ENCODE measurements at places on chromosomes 7 and 10. TPM values are rescaled to one million over a fixed set of nuclear protein-coding genes. Genes with fewer than 3 reads are reported as not detected.

The HOXA7 gene
- not detected for total RNA-seq

The GPRIN2 gene
- not detected for total RNA-seq

The CYP3A4 gene
- not detected for total RNA-seq

The BHLHA15 gene
- 0.72 TPM for total RNA-seq

The UCN3 gene
- not detected for total RNA-seq

The PNLIP gene
- total RNA-seq, result not detected

The NSUN6 gene
- 17.8 TPM for total RNA-seq

The ZNF467 gene
- 0.21 TPM for total RNA-seq

The TMEM130 gene
- not detected for total RNA-seq

The VIPR2 gene
- total RNA-seq, result 1.7 TPM

The MYL10 gene
- total RNA-seq, result not detected

The SPDYE2 gene
- not detected for total RNA-seq

The TMEM184A gene
- not detected for total RNA-seq

The DIP2C gene
- total RNA-seq, result 1.9 TPM

The CALHM3 gene
- not detected for total RNA-seq

The AGAP9 gene
- 9.8 TPM for total RNA-seq

The TRIM74 gene
- 2.1 TPM for total RNA-seq

The GALNT17 gene
- not detected for total RNA-seq

The PIK3CG gene
- 28.1 TPM for total RNA-seq

The GNB2 gene
- 211 TPM for total RNA-seq

The ADAM22 gene
- 1.7 TPM for total RNA-seq

The ANKRD30A gene
- total RNA-seq, result not detected

The GIMAP4 gene
- 62.7 TPM for total RNA-seq

The SPDYE16 gene
- not detected for total RNA-seq

The CYREN gene
- total RNA-seq, result 52.8 TPM

The NRG3 gene
- not detected for total RNA-seq

The ARHGEF35 gene
- total RNA-seq, result 3.5 TPM

The INA gene
- total RNA-seq, result 0.92 TPM

The OPN1SW gene
- total RNA-seq, result not detected

The MMD2 gene
- not detected for total RNA-seq

The TMEM176A gene
- total RNA-seq, result not detected

The GTF2I gene
- 185 TPM for total RNA-seq

The ABCB1 gene
- total RNA-seq, result 1.4 TPM

The VWDE gene
- 1.9 TPM for total RNA-seq

The MRC1 gene
- total RNA-seq, result not detected

The MAP3K8 gene
- total RNA-seq, result 20.9 TPM

The GPR15LG gene
- total RNA-seq, result not detected

The NUTM2B gene
- total RNA-seq, result 0.91 TPM

The AMPH gene
- total RNA-seq, result not detected

The ZNF425 gene
- 0.44 TPM for total RNA-seq

The ADAMTS14 gene
- total RNA-seq, result 0.33 TPM

The CFTR gene
- total RNA-seq, result not detected

The SNX8 gene
- total RNA-seq, result 42.4 TPM

The OR6V1 gene
- total RNA-seq, result not detected

The STEAP2 gene
- total RNA-seq, result not detected

The SUGCT gene
- 0.91 TPM for total RNA-seq

The LAMTOR4 gene
- 123 TPM for total RNA-seq

The CDC14C gene
- not detected for total RNA-seq

The CNNM1 gene
- 0.28 TPM for total RNA-seq

The BLNK gene
- not detected for total RNA-seq

The DOCK4 gene
- 0.89 TPM for total RNA-seq

The BAIAP2L1 gene
- total RNA-seq, result 1.3 TPM

The AKR1C1 gene
- total RNA-seq, result 1.0 TPM

The DENND11 gene
- 35.1 TPM for total RNA-seq

Measured in activated CD4-positive, alpha-beta T cell treated with anti-CD3 and anti-CD28 coated beads, Interleukin-2, amount 10 ng/mL, durations not matched to agents 24 days and 14 days (primary cell).